IPS-NIHi11 (cell line): ENCODE measurements at places on chromosomes 11 and 22.

DNA sequence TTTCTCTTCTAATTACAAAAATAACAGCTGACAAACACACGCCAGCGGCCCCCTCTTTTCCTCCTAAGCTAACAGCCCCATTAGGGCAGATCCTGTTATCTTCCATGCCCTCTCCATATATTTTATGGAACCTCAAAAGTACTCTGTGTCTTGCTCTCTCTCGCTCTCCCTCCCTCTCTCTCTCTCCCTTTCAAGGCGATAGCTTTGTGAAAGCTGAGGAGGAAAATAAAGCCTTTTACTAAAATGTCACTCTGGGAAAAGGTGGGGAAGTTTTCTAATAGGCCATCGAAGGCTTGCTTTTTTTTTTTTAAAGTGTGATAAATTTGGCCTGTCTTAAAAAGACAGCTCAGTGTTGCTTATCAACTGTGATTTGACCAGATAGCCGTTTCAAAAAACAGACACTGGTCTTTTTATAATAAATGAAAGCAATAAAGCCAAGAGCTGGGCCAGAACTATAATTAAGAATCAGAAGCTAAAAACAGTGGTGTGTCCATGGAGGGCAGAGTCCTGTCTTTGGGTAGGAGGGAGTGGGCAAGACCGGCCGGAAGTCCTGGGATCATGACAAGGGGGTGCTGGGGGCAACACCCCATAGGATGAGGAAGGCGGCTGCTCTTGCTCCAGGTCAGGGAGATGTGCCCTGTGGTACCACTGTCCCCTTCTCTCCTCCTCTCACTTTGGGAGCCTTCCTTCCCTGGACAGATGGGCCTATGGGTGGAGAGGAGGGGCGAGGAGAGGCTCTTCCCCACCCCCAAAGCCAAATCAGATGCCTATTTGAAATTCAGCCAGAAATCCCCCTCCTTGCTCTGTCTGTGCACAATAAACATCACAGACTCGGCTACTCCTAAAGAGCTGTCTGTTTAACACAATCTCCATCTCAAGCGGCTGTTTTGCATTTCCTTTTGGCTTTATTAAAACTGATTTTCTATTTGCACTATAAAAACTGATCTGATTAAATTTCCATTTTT is 267.2 kb downstream of the BUD13 start:
- DNase-seq, result no peak

- DNase-seq, result peak; percentile 86
Observed at GRCh38 chr11:6655790-6656583, at the start of gene DCHS1. Gene DCHS1, minus strand, starts transcription at chr11:6655809. Its CDS starts 14,196 bp downstream, at chr11:6641613.

- DNase-seq, result no peak
Observed at GRCh38 chr11:11620921-11621572, 758 bp downstream of the GALNT18 start.

DNA sequence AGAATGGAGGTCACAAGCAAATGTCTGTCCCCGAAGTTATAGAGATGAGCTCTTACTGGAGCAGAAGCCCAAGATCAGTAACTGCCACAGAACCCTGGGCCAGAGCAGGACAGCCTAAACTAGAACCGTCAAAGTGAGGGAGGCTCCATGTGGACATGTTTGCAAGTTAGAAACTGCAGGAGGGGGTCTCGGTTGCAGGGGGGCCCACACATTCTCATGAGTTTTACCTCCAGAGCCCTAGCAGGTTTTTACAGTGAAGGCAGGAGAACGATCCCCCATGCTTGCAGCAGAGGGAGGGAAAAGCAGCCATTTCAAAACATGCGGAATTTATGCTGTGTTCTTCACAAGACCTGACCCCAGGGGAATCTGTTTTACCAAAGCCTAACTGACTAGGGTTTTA is 133.5 kb upstream of the B3GAT1 start:
- no peak for DNase-seq

DNA sequence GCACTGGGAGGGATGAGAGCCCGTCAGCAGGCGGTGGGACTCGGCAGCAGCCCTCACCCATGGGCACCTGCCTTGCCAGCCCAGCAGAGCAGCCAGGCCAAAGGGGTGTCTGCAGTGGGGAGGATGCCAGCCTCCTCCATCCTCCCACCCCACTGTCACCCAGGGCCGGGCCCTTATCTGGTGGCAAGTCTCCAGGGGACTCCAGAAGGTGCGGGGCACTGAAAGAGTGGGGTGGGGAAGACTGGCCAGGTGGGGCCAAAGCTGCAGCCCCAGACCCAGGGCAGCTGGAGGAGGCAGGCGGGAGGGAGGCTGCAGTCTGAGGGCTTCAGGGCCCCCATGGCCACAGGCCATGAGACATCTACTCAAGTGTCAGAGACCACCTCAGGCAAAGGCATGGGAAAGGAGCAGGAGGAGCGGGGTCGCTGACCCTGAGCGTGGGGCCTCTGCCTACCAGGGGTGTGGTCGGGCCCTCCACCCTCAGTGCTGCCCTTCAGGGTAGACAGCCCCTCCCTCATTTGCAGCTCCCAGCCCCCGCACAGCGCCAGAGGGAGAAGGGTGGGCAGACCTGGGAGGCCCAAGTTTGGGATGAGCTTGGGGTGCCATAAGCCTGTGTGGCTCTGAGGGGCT is 3.5 kb downstream of the DGCR6L start:
- DNase-seq, result no peak

- DNase-seq, result no peak
Observed at GRCh38 chr11:131378931-131379330, 8.5 kb downstream of the NTM start.

DNA sequence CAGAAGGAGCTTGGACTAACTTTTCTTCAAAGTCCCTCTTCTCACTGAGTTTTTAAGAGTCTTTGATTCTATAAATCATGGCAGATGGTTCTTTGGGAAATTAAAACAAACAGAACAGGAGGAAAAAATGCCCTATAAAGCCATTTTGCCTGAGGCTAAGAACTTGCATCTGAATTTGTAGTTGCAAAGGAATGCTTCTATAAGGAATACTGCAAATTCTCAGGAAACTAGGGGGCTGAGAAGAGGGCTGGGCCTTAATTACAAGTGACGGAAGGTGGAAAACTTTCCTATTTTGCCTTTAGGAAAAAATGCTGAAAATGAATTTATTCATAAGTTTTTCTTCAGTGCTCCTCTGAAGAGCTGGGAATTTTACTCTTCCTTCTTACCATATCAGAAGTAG is 90.0 kb upstream of the NARS2 start:
- DNase-seq, result no peak

DNA sequence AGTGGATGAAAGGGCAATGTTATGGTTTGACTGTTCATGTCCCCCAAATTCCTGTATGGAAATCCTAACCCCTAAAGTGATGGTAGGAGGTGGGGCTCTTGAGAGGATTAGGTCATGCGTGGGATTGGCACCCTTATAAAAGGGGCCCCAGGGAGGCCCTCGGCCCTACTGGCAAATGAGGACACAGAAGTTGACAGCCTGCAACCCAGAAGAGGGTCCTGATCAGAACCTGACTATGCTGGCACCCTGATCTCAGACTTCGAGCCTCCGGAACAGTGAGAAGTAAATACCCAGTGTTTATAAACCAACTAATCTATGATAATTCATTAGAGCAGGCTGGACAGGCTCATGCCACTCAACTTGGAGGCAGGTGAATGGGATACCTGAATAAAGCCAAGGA is 8.7 kb downstream of the IFITM10 start:
- DNase-seq, result no peak

DNA sequence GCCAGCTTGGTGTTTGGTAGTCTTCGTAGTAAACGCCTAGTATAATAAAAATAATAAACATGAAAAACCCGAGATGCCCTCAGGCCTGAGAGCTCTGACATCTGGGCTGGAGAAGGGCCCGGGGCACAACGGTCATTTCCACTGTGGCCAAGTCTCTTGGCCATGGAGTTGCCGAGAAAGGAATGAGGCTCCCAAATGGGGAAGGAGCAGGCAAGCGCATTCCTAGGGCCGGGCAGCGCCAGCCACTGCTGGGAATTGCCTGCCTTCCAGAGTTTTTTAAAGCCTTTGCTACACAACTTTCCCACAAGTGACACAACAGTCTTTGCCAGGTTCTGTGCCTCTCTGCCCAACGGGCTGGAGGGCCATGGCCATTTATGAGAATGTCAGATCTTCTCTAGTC is 103.4 kb downstream of the NAV2 start:
- DNase-seq, result peak; percentile 35

GRCh38 chr11:129436573-129436972 is 60.9 kb downstream of the BARX2 start:
- no peak for DNase-seq

- DNase-seq, result no peak
Observed at GRCh38 chr11:64562723-64563351, 28.2 kb upstream of the SLC22A12 start.

GRCh38 chr11:44308923-44309477 is 939 bp downstream of the ALX4 start:
- DNase-seq, result no peak

- DNase-seq, result no peak
Observed at GRCh38 chr22:31588970-31589675, 72.9 kb downstream of the PISD start.

GRCh38 chr22:36763576-36763975 is 12.3 kb downstream of the IFT27 start:
- DNase-seq, result no peak

- DNase-seq, result peak; percentile 23
Observed at GRCh38 chr22:22702237-22703202, 58.1 kb downstream of the GGTLC2 start.

DNA sequence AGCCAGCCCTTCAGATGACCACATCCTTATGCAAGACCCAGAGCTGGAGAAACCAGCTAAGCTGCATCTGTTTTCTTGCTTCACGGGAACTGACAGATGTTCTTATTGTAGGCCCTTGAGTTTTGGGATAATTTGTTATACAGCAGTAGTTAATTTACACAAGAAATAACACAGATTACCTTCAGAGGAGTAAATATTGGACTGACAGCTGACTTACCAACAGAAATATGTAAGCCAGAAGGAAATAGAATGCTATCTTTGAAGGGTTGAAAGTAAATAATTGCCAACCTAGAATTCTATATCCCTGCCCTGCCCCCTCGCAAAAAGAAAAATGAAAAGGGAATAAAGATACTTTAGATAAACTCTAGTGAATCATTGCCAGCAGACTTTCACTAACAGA is 124.1 kb downstream of the WNT7B start:
- no peak for DNase-seq

DNA sequence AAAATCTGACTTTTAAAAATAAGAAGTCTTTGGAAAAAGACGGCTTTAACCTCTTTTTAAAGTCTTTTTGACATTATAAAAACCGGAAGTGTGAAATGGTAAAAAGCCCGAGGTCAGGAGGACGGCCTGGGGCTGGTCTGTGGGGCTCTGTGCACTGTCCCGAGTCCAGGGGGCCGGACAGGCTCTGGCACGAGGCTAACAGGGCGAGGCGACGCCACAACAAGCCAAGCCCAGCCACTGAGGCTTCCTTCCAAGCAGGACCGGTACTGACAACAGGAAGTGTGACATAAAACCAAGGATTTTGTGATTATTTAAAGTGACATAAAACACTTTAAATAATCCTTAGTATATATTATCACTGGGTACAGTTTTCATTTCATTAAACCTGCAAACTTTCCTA is 39.2 kb downstream of the BRD1 start:
- DNase-seq, result no peak

DNA sequence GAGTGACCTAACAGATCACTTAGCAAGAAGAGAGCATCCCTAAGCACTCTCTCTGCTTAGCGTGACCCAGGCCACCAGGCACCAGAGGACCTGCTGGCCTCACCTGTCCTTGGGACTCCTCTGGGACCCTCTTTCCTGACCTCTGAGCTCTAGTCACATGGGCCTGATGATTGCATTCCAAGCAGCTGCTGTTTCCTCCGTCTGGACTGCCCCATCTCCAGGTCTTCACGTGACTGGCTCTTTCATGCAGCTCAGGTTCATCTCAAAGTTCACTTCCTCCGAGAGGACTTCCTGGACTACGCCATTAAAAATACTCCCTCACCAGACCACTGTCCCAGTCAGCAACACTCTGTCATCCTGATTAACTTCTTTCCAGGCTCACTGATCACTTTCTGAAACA is 2.9 kb downstream of the MMP20 start:
- DNase-seq, result no peak

- DNase-seq, result no peak
Observed at GRCh38 chr22:45201678-45202332, 38.1 kb downstream of the NUP50 start.

DNA sequence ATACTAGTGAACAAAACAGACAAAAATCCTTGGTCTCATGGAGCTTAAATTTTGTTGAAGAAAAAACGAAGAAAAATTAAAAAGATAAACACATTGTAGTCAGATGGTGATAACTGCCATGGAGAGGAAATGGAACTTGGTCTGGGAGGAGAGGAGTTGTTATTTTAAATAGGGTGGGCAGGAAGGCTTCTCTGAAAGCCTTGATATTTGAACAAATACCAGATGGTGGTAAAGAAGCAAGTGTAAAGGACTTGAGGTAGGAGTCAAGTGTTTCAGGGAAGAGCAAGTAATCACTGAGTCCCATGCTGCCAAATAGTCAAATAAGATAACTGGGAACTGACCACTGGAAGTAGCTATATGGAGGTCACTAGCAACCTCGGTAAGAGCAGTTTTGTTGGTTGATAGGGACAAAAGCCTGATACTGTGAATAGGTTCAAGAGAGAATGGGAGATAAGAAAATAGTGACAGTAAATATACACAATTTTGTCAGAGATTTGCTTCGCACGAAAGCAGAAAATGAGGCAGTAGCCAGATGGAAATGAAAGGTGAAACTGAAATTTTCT is 55.1 kb downstream of the SESN3 start:
- DNase-seq, result no peak

GRCh38 chr22:29813563-29813962 is 24.5 kb downstream of the ASCC2 start:
- no peak for DNase-seq

DNA sequence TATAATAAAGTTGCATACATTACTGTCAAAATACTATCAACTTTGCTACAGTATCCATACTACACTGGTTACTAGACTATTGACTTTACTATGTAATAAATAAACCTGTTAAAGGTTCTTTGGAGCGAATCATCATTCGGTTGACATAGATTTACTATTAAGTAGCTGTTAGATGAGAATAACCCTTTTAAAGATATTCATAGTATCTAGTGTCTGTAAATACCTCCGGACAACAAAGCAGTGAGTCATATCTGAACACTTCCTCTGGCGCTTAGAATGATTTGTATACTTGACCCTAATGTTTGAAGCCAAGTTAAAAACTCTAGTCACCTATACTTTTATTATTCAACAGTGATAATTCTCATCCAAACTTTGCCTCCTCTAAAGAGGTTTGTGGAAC is 84.7 kb downstream of the MSANTD4 start:
- DNase-seq, result no peak

- DNase-seq, result no peak
Observed at GRCh38 chr11:74592063-74592440, 330 bp upstream of the POLD3 start.

- DNase-seq, result peak; percentile 96
Observed at GRCh38 chr11:61899146-61899841, 7.9 kb upstream of the FADS3 start.

GRCh38 chr22:34508797-34509196 is 557.2 kb upstream of the ISX start:
- DNase-seq, result no peak

GRCh38 chr11:34223021-34223813 is 117.8 kb downstream of the NAT10 start:
- DNase-seq, result no peak
